ENCODE measurements at places on chromosomes 4 and X.

GRCh38 chr4:99960648-99961047 lies 10.6 kb upstream of the H2AZ1 start:
- no peak for DNase-seq

DNA sequence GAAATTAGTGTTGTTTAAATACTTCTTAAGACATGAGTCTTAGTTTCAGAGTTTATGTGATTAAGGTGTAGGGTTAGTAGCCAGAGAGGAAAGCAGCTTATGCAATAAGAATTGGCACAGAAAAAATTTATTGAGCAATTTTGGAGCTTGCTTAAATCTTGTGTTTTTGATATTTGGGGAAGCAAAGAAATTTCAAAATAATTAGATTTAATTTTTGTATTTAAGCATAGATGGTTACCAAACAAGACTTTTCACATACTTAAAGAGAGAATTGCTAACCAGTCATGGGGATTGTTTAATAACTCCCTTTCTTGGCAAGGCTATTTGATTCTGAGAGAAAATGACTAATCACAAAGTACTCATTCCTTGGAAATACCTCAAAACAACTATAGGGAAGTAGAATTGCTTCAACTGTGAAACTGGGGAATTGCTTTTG lies 202.0 kb upstream of the GRID2 start:
- no peak for DNase-seq

GRCh38 chr4:87019246-87019791 lies 84.5 kb downstream of the AFF1 start:
- DNase-seq: no peak

- DNase-seq: no peak
These were observed 70.4 kb downstream of the RFC1 start for GRCh38 chr4:39295784-39296183.

- no peak for DNase-seq
These were observed 341.7 kb downstream of the PPP3CA start for GRCh38 chr4:101005659-101006058.

- DNase-seq: peak; percentile 60
These were observed 18.5 kb upstream of the DRD5 start for GRCh38 chr4:9762823-9763475.

DNA sequence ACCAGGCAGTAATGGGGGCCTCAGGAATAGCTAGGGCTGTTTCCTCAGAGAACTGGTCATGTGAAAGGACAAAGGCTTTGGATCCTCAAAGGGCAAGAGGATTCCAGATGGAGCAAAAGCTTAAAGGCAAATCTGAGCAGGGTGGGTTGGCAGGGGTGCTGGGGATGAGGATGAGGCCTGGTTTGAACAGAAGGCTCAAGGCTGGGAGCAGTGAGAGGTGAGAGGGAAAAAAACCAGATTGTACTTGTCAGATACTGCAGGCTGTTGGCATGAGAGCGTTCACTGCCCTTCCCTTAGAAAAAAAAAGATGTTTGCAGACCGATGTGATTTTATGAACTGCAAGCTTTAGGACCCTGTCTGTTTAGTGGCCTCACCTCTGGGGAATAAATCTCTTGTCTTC lies 75.3 kb upstream of the PLAC1 start:
- DNase-seq: no peak

GRCh38 chr4:120865985-120866384 lies 56.5 kb downstream of the PRDM5 start:
- DNase-seq: no peak

DNA sequence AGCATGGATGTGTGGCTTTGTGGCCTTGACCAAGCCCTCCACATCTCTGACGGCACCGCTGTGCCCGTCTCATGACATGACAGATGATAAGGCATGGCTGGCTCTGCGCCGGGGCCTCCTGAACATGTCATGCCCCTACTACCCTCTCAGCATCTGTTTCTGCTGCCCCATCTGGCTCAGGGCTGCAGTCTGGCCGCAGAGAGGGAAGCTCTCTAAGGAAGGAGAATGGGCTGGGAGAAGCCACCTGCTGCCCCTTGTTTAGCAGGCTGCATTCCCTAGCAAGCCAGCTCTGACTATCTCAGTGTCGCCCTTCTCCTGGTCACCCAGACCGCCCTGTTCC lies 7.2 kb downstream of the ZNF185 start:
- peak; percentile 68 for DNase-seq

DNA sequence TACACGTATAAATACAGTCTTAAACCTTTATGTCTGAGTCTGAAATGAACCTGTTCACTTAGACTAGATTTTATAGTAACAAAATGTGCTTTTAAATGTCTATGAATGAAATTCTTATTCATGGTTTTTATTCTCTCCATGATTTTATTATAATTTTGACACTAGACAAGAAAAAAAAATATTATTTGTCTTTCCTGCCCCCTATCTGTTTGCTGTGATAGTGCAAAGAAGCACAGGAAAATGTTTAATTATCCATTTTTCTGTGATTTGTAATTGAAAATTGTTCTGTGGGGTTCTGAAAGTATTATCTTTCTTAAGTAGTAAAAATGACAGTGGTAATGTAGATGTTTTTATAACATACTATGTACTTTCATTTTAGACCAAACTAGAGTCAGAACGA lies 52.0 kb downstream of the INTS6L start:
- no peak for DNase-seq

- no peak for DNase-seq
These were observed 19.8 kb downstream of the CENPVL3 start for GRCh38 chrX:51598899-51599298.

DNA sequence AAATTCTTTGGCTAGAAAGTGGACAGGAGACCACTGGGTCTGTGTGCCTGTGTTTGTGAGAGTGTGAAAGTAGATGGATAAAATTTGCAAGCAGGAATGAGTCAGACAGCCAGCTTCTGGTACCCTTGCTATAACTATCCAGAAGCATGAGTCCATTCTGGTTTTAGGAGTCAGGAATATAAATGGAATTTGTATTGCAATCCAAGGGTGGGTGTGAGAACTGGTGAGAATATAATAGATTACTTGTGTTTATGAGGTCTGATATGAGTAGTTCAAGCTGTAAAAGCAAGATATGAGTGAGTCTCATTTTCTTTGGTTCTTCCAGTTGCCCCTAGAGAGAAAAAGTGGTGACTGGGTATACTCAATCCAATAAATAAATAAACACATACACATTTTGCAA lies 212.7 kb upstream of the TAPT1 start:
- DNase-seq: no peak

- DNase-seq: no peak
These were observed 9.6 kb downstream of the NBDY start for GRCh38 chrX:56738670-56739069.

DNA sequence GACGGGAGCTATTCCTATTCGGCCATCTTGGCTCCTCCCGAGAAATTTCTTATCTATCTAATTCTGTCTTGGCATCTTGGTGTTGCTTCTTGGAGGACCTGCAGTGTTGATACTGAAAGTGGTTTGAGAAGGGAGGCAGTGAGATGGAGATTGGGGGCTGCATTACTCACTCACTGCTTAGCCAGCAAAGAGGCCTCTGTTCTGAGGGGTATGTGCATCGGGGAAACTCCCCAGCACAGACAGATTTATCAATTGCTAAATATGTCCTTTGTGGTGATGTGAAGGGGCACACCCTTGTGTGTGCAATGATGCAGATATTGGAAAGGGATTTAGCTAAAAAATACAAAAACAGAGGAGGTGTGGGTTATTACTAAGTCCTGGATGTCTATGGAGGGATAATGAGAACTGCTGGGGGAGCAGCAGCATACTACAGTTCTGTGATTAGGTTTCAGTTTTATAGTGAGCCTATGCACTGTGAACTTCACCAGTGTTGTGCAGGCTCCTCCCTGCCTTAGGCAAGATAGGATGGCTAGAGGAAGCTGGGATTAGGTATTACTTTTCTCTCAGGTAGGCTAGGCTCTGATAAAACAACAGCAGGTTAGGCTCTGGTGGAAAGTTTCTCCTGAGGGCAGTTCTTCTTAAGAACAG lies 279.0 kb downstream of the HS3ST1 start:
- no peak for DNase-seq

- peak; percentile 26 for DNase-seq
These were observed 132.1 kb downstream of the SNCA start for GRCh38 chr4:89704651-89705395.

Measured in NCI-H1694 (cell line).